ENCODE measurements at places on chromosomes 11 and 22.

DNA sequence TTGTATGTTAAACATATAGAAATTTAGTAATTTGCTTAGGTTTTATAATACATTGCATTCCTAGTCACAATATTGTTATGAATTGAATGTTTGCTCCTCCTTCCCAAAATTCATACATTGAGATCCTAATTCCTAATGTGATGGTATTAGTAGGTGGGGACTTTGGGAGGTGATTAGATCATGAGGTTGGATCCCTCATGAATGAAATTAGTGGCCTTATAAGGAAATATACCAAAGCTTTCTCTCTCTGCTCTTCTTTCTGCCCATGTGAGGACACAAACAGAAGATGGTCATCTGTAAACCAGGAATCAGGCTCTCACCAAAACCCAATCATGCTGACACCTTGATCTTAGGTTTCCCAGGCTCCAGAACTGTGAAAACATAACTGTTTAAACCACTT lies 41.3 kb upstream of the POU2AF2 start:
- no peak for DNase-seq

DNA sequence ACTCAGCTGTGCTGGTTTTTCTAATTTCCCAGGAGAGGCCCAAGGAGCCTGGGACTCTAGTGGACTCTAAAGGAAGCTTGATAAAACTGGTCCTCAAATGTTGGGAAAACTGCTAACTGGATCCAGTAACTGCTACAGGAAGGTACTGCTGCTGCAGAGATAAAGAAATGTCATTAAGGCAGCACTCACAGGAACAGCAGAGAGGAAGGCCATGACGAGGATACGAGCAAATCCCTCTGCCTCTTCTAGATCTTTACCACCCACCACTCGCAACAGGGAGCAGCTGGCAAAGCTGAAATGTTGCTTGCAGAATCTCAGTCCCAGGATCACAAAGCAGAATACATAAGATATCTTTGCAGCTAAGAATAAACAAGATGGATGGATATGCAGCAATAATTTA lies 23.5 kb downstream of the TTC28 start:
- DNase-seq = no peak

DNA sequence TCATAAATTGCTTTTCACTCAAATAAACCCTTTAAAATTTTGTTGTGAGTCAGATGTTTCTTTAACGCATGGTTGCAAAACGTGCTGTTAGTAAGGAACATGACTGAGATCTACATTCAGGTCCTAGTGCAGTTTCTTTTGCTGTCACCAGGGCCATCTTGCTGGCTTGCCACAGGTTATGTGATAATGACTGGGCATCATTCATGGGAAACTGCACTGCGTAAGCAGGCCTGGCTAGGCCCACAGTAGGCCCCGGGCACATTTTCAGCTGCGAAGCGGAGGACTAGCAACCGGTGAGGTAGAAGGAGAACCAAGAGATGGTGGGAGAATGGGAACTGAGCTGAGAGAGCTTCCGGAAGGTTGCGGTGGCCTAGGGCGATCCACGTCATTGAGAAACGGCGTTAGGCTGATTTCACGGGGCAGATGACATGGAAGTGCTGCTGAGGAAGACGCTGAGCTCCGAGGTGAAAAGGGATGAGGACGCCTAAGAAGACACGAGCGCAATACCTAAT lies 3.2 kb upstream of the KLHDC7B start:
- DNase-seq = no peak

GRCh38 chr11:115257270-115257669 lies 246.9 kb downstream of the CADM1 start:
- no peak for DNase-seq

DNA sequence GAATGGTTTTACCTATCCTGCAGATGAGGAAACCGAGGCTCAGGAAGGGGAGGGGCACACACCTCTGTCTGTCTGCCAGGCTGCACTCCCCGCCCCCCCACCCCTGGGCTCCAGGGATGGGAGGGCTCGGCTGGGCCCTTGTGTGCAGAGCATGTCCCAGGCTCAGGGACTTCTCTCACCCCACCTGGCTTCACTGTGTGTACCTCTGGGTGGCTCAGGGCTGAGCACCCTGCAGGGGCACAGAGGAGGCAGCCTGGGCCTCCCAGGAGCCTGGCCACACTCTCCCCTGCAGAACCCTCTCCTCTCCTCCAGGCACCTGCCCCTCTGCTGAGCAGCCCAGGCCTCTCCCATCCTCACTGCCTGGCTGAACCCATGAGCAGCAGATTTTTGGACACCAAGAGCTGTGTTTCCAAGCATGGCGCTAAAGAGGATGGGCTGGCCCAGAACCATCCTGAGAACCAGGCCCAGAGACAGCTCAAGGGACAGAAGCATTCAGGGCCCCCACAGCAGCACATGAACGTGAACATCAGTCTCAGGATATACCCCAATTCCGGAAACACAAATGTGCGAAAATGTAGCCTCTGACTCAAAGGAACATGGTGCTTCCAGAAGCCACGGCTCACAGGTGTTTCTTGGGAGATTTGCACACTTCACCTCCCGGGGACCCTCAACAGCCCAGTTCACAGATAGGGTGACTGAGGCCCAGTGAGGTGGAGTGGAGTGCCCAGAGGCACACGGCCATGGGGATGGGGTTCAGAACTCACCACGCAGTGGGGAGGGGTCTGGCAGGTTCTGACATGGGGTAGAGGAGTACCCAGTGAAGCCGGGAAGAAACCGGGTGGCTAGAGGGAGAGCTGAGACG lies 10.5 kb downstream of the EMID1 start:
- no peak for DNase-seq

GRCh38 chr22:50268655-50269113 lies 1.5 kb downstream of the MAPK11 start:
- no peak for DNase-seq

DNA sequence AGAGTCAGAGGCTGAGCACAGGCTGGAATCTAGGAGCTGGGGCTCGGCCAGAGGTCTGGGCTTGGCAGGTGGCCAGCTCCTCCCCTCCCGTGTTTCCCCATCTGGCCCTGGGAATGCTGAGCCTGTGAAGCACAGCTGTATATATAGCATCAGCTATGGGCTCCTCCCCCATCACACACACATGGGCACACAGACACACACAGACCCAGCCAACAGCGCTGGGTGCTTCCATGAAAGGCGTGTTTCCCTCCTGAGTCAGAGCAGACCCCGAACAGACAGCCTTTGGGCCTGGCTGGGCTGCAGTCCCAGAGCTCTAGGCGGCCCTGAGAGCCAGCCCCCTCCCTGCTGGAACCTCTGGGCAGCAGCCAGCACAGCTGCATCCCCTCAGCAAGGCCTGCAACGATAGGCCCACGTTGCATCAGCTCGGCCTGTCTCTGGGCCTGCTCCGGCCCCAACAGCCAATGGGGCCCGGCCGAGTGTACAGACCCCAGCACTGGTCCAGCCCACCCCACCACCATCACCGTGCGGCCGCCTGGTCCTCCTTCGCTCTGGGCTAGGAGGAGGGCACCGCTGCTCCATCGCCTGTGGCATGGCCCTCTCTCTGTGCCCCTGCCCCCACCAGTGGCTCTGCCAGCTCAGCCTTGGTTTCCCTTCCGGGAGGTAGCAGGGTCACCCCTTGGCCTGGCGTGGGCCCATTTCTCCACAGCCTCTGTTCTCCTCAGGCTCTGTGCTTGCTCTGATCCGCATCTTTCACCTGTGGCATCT lies 7.6 kb upstream of the SERPINH1 start:
- DNase-seq = no peak

GRCh38 chr11:120021978-120022377 lies 115.9 kb downstream of the TRIM29 start:
- no peak for DNase-seq

GRCh38 chr11:72824020-72824419 lies 9.8 kb downstream of the ATG16L2 start:
- no peak for DNase-seq

GRCh38 chr11:70537576-70538571 lies 139.5 kb downstream of the CTTN start:
- DNase-seq = no peak

DNA sequence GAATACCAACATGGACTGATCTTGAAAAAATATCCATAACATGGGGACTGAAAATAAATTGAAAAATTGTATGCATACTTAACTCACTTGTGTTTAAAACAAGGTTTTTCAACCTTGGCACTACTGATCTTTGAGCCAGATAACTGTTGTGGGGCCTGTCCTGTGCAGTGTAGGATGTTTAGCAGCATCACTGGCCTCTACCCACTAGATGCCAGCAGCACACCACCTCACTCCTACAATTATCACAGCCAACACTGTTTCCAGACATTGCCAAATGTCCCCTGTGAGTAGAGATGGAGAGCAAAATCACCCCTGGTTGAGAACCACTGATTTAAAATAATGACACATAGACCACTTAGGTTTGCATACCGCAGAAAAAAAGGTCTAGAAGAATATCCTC lies 45.0 kb upstream of the SLC1A2 start:
- DNase-seq = no peak
